ENCODE measurements at places on chromosomes 12 and 14. TPM values are rescaled to one million over a fixed set of nuclear protein-coding genes. Genes with fewer than 3 reads are reported as not detected.

CCDC38 gene
- total RNA-seq, result not detected

SLC10A1 gene
- not detected for total RNA-seq

DNAJC22 gene
- total RNA-seq, result 1.1 TPM

OAS3 gene
- 30.5 TPM for total RNA-seq

KMT2D gene
- total RNA-seq, result 40.6 TPM

CIDEB gene
- 3.2 TPM for total RNA-seq

LALBA gene
- total RNA-seq, result not detected

GZMB gene
- not detected for total RNA-seq

TAS2R50 gene
- total RNA-seq, result 4.7 TPM

ACVRL1 gene
- total RNA-seq, result 78.0 TPM

COL2A1 gene
- total RNA-seq, result not detected

SLC6A15 gene
- 10.8 TPM for total RNA-seq

AJUBA gene
- total RNA-seq, result 93.6 TPM

NAV3 gene
- 88.6 TPM for total RNA-seq

CMKLR1 gene
- 17.4 TPM for total RNA-seq

RAB15 gene
- 7.8 TPM for total RNA-seq

SLC24A4 gene
- not detected for total RNA-seq

RHNO1 gene
- 24.8 TPM for total RNA-seq

RAPGEF3 gene
- 7.1 TPM for total RNA-seq

ADSS1 gene
- 7.3 TPM for total RNA-seq

PLEKHG7 gene
- total RNA-seq, result not detected

GPR65 gene
- total RNA-seq, result 1.5 TPM

AKAP3 gene
- total RNA-seq, result 2.7 TPM

MAP3K12 gene
- 51.5 TPM for total RNA-seq

FOXN4 gene
- total RNA-seq, result not detected

C12orf56 gene
- total RNA-seq, result 0.49 TPM

FAM181A gene
- not detected for total RNA-seq

SERPINA12 gene
- total RNA-seq, result not detected

KRT6A gene
- total RNA-seq, result 40.3 TPM

GPR132 gene
- total RNA-seq, result 0.16 TPM

PPP4R4 gene
- 2.7 TPM for total RNA-seq

APOF gene
- not detected for total RNA-seq

LRP1-AS gene
- total RNA-seq, result not detected

KERA gene
- not detected for total RNA-seq

LRRC10 gene
- not detected for total RNA-seq

IFNG-AS1 gene
- total RNA-seq, result not detected

PLCZ1 gene
- not detected for total RNA-seq

KRT4 gene
- not detected for total RNA-seq

TDRD9 gene
- total RNA-seq, result 1.3 TPM

HSPB8 gene
- total RNA-seq, result 1.1 TPM

OR6C75 gene
- total RNA-seq, result not detected

CCDC184 gene
- total RNA-seq, result 0.97 TPM

PRPH gene
- total RNA-seq, result 0.12 TPM

TMEM132D gene
- 0.16 TPM for total RNA-seq

SOX5 gene
- total RNA-seq, result 0.49 TPM

TBC1D30 gene
- total RNA-seq, result 0.32 TPM

TRPV4 gene
- 1.8 TPM for total RNA-seq

FSCB gene
- total RNA-seq, result not detected

CKAP4 gene
- total RNA-seq, result 188 TPM

PKP2 gene
- not detected for total RNA-seq

HOXC13 gene
- total RNA-seq, result not detected

COX8C gene
- total RNA-seq, result not detected

FGF23 gene
- total RNA-seq, result not detected

ACOT6 gene
- total RNA-seq, result 0.16 TPM
